ENCODE measurements at places on chromosomes 12 and 14.

DNA sequence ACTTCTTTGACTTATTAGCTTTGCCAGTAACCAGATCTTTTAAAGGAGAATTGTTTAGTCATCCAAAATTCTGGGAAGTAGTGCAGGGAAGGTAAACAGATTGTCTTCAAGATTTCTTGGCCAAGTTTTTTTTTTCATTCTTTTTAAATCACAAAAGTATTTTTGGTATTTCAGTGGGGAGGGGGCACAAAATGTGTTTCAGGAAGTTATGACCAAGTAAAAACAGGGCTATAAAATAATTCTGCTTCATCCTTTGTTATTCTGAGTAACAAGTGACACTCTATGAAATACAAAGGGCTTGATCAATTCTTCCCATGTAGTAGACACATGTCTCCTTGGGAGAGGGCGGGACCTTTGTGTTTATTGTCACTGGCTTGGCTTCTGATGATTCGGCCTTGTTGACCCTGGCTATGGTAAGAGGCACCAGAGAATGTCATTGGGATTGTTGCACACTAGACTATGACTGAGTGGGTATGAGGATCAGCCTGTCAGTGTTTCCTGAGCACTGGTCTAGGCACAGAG, 55.4 kb downstream of the SUSD6 start:
- DNase-seq = no peak

- DNase-seq = no peak
These were observed 14.9 kb downstream of the SLC38A2 start for GRCh38 chr12:46357438-46358324.

DNA sequence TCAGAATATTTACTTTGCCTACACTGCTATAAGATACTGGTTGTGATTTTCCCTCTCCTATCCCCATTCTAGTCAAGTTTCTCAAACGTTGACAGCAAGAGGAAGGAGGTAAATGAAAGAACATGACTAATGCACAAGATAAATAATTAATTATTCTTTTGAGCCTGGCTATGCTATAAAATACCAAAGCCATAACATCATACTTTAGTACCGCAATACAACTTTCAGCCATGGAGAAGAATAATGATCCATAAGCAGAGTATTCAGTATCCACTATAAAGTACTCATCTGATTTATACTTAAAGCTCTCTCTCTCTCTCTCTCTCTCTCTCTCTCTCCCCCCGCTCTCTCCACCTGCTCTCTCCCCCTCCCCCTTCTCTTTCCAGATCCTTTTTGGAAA, 41.3 kb downstream of the TDG start:
- DNase-seq = no peak

DNA sequence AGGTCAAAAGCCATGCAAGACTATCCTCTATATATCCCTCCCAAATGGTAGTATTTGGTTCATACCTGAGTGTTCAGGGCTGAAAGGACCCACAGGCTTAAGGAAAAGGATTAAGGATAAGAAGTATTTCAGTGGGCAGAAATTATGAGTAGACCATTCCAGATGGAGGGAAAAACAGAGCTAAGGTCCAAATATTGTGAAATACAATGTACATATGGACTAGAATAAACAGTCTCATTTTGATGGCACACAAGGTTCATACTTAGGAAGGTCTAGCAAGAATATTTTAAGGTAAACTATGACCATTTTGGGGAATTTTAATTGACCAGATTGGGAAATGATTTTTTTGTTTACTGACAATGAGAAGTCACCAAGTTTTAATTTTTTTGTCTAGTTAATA, 124.6 kb downstream of the PRKD1 start:
- no peak for DNase-seq

DNA sequence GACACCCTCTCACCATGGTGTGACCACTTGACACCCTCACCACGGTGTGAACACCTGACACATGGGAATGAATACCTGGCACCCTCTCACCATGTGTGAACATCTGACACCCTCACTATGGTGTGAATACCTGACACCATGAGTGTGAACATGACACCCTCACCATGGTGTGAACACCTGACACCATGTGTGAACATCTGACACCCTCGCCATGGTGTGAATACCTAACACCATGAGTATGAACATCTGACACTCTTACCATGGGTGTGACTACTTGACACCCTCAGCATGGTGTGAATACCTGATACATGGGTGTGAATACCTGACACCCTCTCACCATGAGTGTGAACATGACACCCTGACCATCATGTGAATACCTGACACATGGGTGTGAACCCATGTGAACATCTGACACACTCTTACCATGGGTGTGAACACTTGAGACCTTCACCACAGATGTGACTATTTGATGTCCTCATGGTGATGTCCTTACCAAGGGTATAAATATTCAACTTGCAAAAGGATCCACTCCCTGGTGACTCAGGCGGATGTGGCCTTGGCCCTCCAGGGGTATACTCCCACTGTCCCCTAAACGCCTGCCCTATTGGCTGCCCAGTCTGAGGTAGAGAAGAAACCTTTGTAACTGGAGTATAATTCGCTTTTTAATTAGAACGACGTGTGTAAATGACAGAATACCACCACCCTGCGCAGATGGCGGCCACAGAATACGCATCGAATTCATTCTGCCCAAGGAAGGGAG, 29.1 kb downstream of the RFLNA start:
- DNase-seq = no peak

DNA sequence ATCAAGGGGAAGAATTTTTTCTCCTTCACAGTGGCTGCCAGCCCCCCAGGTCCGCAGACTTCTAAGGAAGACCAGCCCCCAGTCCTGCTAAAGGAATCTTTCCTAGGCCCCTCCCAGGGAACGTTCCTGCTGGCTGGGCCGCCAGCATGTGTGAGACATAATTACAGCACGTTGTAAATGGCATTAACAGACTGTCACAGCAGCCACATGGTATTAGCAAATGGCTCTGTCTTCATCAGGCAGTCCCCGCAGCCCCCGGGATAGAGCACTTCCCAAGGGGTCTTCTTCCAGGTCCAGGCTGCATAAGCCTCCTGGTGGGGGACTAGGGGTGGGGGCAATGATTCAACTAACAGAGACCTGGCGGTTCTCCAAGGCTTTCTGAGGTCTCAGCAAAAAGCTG, 34.9 kb upstream of the FAM222A start:
- no peak for DNase-seq

GRCh38 chr14:101950516-101951215, 13.7 kb upstream of the DYNC1H1 start:
- DNase-seq = no peak

- no peak for DNase-seq
These were observed 259.6 kb downstream of the BTG1 start for GRCh38 chr12:91885851-91886731.

GRCh38 chr12:117207675-117208074, 17.4 kb upstream of the FBXO21 start:
- no peak for DNase-seq

- DNase-seq = no peak
These were observed 998.8 kb upstream of the TMEM132C start for GRCh38 chr12:127268213-127268612.

DNA sequence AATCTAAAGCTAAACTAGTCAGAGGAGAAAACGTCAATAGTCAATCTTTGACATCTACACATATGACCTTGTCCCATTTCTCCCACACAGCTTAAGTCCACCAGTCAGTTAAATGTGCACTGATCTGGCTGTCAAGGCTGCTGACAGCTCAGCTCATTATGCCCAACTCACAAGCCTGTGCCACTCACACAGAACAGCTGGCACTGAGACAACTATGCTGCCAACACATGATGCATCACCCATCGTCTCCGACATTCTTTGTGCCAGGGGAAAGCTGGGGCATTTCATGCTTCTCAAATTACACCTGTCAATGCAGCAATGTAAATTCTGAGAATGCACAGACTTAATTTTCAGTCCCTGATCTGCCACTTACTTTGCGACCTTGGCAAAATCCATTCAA, 25.3 kb downstream of the GNS start:
- no peak for DNase-seq

DNA sequence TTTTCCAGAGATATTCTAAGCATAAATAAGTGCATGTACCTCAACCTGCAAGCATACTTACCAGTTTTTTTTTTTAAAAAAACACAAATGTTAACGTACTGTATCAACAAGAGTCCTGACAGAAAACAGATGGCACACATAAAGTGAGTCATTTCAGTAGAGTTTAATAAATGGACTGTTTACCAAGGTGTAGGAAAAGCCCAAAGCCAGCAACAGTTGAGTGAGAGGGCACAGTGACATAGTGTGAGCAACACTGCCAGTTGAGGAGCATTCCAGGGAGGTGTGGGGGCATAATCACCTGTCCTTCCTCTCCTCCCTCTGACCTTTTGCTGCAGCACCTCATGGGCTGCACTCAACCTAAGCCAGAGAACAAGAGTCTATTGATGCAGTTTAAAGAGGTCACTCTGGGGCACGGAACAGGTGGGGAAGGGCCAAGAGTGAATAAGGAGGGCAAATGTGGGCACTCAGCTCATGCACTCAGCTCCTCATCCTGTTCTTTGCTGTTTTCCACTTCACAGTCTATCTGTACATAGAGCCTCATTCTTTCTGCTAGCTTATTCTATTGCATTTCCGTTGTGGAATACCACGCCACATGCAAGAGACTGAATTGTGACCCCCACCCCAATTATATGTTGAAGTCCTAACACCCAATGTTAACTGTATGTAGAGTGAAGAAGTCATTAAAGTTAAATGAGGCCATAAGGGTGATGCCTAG, 29.3 kb downstream of the DHRS2 start:
- no peak for DNase-seq

- DNase-seq = no peak
These were observed 294.8 kb upstream of the TMPO start for GRCh38 chr12:98220636-98221035.

DNA sequence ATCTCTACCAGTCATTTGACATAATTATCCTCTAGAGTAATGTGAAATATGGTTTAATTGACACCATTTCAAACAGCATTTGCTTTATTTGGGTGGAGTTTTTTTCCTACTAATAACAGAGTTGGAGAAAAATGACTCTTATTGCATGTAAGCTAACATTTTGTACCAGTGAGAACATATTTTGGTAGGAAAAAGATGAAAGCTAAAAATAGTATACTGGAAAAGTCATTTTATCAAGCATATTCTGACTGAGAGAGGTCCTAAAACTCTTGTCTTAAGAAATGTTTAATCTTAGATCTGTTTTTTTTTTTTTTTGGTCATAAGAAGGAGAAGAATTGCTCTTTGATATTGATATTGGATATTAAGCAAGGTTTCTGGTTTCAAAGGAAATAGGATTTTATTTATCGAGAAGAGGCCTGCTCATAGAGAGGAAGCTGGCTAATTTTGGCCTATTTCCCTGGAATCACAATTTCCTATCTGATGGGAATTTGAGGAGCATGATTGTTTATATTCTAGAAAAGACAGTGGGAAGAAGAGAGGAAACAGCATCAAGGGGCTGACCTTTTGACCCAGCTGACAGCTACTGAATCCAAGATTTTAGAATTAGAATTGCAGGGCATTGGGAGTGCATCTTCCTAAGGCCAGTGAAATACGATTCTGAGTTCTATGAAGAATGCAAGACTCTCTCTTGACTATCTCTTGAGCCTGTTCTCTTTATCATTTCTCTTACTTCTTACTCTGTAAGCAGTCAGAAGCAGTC, 19.4 kb downstream of the OTOGL start:
- DNase-seq = no peak

GRCh38 chr12:66541426-66541825, 137.4 kb downstream of the GRIP1 start:
- no peak for DNase-seq

GRCh38 chr12:121767525-121768016, 25.9 kb downstream of the RHOF start:
- no peak for DNase-seq

- peak; percentile 23 for DNase-seq
These were observed 426.5 kb upstream of the OR4E1 start for GRCh38 chr14:22099942-22100763.

DNA sequence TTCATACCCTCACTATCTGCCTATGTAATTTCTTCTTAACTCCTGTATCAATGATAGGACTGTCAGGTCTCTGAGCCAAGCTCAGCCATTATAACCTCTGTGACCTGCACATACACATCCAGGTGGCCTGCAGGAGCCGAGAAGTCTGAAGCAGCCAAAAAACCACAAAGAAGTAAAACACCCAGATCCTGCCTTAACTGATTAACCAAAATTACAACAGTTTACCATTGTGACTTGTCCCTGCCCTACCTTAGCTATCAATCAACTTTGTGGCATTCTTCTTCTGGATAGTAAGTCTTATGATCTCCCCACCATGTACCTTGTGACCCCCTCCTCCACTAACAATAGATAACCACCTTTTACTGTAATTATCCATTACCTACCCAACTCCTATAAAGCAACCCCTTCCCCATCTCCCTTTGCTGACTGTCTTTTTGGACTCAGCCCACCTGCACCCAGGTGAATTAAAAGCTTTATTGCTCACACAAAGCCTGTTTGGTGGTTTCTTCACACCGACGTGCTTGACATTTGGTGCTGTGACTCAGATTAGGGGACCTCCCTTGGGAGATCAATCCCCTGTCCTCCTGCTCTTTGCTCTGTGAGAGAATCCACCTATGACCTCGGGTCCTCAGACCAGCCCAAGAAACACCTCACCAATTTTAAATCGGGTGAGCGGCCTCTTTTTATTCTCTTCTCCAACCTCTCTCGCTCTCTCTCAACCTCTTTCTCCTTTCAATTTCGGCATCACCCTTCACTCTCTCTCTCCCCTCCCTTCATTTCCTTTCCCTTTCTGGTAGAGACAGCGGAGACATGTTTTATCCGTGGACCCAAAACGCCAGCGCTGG, 11.5 kb upstream of the LGMN start:
- DNase-seq = no peak

GRCh38 chr14:61244009-61244408, 37.1 kb downstream of the TMEM30B start:
- DNase-seq = no peak

All from stimulated activated CD4-positive, alpha-beta T cell treated with anti-CD3 and anti-CD28 coated beads, Interleukin-1b, Interleukin-23, amount 100 ng/mL, for 24 hours (primary cell).